ENCODE measurements at places on chromosomes 1 and 21.

GRCh38 chr1:97207868-97208267 is 486.3 kb downstream of the PTBP2 start:
- DNase-seq, result no peak

DNA sequence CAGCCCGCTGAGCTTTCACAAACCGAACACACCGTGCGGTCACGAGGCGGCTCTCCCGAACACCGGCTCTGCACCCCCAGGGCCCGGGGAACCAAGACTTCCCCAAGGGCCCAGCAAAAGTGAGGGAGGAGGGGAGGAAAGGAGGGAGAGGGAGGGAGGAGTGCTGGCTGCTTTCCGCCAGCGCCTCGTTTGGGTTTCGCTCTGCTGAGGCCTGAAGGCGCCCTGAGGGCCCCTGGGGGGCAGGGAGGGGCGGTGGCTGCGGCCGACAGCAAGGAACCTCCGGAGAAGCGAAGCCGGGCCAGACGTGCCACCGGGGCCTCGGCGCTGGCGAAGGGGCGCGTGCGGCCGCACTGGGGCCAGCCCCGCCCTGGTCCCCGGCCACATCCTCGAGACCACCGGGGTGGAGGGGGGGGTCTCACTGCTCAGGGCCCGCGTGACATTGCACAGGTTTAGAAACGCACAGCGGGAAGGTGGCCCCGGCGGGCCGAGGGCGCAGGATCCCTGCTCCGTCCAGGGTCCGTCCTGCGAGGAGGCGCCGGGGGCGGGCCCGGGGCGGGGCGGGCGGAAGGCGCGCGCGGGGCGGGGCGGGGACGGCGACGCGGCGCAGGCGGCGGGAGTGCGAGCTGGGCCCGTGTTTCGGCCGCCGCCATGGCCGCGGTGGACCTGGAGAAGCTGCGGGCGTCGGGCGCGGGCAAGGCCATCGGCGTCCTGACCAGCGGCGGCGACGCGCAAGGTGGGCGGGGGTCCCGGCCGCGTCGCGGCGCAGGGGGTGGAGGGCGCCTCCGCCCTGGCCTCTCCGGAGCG is at the start of gene PFKL:
TSS of gene PFKL (plus strand) at position 596 of the 804 bp plus-strand sequence. CDS start at position 649, 53 bp downstream.
- DNase-seq, result peak; percentile 65

DNA sequence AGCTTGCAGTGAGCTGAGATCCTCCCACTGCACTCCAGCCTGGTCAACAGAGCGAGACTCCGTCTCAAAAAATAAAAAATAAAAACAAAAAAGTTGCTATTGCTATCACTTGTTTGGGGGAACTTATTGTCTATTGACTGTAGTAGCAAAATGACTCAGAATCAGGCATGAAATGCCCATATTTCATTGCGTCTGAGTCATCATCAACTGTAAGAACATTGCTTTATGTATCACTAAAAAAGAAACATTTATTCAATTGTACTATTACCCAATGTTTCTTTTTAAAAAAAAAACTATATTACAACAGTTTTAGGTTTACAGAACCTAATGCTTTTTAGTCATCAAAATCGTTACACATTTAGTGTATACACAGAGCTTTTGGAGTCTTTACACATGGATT is 91.0 kb upstream of the FMN2 start:
- DNase-seq, result peak; percentile 63

DNA sequence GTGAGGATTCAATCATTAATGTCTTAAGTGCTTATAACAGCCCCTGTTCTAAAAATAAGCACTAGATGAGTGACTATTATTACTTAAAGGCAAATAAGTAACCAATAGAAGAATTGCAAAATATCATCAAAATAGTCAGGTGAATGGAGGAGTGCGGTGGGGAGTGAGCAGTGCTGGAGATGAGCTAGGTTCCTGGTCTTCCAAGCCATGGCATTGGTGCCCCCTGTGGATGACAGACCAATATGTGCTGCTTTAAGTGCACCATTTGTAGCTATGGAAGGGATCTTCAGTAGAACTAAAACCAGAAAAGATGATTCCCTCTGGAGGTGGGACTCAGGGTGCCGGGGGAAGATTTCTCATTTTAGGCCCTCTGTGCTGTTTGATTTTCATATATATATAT is 46.1 kb upstream of the SLC30A1 start:
- DNase-seq, result peak; percentile 61

GRCh38 chr1:107480548-107481415 is 339.9 kb downstream of the NTNG1 start:
- no peak for DNase-seq

DNA sequence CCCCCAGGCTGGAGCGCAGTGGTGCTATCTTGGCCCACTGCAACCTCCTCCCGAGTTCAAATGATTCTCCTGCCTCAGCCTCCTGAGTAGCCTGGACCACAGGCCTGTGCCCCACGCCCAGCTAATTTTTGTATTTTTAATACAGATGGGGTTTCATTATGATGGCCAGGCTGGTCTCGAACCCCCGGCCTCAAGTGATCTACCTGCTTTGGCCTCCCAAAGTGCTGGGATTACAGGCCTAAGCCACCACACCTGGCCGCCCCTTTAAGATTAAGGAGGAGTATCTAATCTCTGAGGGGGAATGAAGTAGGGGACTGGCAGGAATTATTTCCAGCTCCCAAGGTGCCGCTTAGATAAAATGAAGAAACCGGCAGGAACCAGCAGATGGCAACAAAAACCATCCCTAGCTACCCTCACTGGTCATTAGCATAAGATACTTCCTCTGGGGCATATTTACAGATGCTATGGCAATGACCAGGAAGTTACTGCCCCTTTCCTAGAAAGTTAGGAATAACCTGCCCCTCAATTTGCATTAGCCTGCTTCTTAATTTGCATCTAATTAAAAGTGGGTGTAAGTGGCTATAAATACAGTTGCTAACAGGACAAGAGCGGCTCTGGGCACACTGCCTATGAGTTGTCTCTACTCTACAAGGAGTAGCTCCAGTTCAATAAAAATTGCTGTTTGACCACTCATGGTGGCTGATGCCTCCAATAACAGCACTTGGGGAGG is 7.1 kb upstream of the NSUN4 start:
- peak; percentile 75 for DNase-seq

- no peak for DNase-seq
Observed at GRCh38 chr1:24315391-24315790, 3.8 kb upstream of the GRHL3 start.

GRCh38 chr21:25402134-25402961 is 204.9 kb downstream of the MRPL39 start:
- no peak for DNase-seq

DNA sequence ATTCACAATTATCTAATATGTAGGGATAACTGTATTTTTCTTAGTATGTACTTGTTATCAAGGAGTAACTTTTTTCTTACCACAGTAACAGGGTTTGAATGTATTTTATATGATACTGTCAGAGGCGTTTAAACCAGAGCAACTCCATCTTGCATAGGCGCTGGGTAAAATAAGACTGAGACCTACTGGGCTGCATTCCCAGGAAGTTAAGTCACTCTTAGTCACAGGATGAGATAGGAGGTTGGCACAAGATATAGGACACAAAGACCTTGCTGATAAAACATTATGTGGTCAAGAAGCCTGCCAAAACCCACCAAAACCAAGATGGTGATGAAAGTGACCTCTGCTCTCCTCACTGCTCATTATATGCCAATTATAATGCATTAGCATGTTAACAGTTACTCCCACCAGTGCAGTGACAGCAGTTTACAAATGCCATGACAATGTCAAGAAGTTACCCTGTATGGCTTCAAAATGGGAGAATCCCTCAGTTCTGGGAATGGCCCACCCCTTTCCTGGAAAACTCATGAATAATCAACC is 64.8 kb downstream of the RPE65 start:
- DNase-seq, result no peak

GRCh38 chr1:61519631-61520030 is 205.3 kb downstream of the TM2D1 start:
- DNase-seq, result no peak

DNA sequence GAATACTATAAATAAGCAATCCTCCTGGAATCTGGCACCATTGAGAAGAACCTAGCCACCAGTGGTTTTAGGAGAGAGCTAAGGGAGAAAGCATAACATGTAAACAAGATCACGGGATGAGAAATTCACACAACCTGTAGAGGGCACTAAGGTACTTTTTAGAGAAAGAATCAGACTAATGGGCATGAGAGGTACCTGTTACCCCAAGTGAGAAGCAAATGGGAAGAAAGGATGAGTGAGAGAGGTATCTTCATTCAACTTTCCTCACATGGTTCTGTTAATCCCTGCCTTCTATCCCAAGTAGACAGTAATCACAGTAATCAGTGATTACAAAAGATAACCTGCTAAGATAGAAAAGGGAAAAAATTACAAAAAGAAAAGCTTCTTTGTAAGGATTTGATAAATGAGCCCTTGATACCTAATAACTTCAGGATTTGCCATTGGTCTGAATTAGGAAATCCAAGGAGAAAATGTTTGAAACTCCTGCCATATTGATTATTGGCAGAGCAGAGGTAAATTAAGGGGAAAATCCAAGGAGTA is 251.1 kb upstream of the ADGRL2 start:
- no peak for DNase-seq

DNA sequence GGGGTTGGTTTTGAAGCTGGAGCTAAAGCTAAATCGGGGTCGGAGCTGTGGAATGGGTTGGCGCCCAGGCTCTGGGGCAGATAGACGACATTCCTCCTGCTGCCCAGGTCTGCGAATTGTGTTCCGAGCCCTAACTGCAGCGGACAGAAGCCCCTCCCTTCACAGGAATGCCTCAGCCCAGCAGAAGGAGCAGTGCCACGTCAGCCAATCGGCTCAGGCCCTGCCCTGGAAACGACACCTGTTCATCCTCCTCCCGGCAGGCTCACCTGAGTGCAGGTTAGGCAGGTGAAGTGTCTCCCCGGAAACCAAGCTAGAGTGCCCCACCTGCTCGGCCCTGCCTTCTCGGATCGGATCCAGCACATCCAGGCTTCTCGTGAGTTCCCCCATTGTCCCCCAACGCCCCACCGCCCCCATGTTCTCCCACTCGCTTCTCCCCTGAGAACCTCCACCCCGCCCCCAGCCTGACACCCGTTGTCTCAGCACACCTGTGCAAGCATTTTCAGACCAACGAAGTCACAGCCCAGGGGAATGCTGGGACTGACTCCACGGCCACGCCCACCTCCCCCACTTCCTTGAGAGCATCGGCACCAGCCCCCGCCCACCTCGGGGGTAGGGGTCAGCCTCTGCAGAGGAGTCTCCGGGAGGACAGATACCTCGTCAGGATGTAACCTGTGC is 775 bp downstream of the TMEM125 start:
- DNase-seq, result no peak

DNA sequence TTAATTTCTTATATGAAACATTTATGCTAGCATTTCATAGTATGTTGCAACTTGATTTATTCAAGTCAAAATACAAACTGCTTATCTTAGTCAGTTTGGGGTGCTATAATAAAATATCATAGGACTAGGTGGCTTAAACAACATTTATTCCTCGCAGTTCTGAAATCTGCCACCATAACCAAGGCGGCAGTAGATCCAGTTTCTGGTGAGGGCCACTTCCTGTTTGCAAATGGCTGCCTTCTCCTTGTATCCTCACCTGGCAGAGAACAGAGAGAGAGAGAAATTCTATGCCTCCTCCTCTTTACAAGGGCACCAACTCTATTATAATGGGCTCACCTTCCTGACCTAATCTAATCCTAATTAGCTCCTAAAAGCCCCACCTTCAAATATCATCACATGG is 76.1 kb upstream of the RGS2 start:
- DNase-seq, result peak; percentile 6

DNA sequence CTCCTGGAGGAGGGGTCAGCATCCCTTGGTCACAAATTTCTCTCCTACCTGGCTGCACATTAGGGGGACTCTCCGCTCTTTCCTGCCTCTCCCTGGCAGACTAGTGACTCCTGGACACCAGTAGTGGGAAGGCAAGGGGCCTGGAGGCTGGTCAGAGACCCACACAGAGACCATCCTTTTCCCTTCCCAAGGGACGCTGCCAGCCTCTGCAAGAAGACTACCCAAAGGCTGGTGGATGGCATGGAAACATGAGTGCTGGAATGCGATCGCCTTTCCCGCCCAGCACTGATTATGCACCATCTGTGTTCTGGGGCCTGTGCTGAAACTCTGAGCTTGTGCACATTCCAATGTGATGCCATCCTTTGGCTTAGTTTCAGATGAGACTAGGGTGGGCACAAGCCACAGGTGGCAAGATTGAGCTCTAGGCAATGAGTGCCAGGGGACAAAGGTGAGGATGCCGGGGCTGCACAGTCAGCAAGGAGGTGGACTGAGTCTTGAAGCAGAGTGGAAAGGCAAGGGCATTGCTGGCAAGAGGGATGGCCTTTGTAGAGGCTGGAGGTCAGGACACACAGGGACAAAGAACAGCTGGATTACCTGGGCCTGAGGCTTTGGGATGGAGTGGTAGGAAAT is 12.6 kb upstream of the EPS8L3 start:
- DNase-seq, result no peak

- no peak for DNase-seq
Observed at GRCh38 chr1:56645677-56646305, 677 bp downstream of the PRKAA2 start.

- DNase-seq, result peak; percentile 46
Observed at GRCh38 chr1:43875331-43875730, 58.3 kb upstream of the ARTN start.
